ENCODE measurements at places on chromosomes 3 and 15.

DNA sequence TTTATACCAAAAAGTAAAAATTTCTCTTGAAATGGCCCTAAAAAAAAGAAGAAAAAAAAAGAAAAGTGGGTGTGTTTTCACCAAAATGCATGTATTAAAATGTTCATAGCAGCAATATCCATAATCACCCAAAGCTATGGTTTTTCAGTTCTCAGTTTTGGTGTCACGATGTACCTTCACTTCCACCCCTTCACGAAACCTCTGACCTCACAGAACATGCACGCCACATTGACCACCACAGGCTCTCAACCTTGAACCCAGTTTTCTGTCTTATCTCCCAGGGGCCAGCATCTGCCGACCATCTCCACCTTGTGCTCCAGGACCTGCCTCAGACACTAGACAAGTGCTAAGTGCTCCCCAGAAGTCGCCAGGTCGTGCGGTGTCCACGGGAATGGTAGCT is 30.4 kb downstream of the COLQ start:
- no peak for DNase-seq

- DNase-seq = peak; percentile 84
These were observed 102.7 kb upstream of the CHD2 start for GRCh38 chr15:92797168-92798052.

GRCh38 chr15:22874256-22874655 is 35.8 kb downstream of the NIPA2 start:
- no peak for DNase-seq

- DNase-seq = peak; percentile 46
These were observed 24.0 kb downstream of the LTF start for GRCh38 chr3:46440531-46441294.

DNA sequence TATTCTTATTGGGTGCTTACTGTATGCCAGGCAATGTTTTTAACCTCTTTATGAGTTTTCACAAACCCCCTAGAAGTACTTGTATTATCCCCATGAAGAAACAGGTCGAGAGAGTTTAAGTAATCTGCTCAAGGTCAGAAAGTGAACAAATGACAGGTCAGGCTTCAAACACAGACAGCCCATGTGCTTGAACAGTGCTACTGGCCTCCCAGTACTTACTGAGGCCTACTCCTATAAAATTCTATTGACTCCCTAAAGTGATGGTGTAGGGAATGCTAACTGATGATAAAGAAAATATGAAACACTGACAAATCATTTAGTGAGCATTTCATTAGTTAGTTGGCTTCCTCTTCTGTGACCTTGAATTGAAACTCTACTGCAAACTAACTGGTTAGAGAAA is 4.2 kb upstream of the CNBP start:
- DNase-seq = no peak

DNA sequence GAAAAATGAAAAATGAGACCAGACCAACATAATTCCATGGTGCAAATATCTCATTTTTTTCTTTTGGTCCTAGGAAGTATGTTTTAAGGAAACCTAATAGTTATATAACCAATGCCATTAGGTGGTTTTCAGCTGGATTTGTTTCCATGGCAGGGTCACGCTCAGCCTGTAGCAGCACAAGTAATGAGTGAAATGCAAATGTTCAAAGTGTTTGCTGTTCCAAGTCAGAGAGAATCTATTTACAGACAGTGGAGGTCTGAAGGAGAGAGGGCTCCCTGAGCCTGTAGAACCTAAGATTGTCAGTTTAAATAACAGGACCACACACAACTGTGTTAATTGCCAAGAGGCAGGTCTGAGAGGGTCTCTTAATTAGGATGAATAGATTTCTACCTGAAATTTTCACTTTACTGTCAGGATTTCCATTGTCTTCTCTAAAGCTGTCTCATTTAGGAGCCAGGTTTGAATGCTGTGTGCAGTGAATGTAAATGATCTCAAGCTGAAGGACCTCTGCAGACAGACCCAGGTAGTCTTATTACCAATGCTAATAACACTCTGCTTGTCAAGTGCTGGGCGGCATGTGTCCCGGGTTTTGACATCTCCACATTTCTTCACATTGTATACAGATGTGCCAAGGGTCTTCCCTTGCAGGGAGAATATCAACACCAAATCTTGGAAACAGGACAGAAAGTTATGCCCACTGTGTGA is 317.3 kb upstream of the NECTIN3 start:
- no peak for DNase-seq

- no peak for DNase-seq
These were observed 35.0 kb downstream of the ATP2B2 start for GRCh38 chr3:10470120-10471053.

GRCh38 chr3:194277104-194277785 is 73.9 kb downstream of the CPN2 start:
- no peak for DNase-seq

DNA sequence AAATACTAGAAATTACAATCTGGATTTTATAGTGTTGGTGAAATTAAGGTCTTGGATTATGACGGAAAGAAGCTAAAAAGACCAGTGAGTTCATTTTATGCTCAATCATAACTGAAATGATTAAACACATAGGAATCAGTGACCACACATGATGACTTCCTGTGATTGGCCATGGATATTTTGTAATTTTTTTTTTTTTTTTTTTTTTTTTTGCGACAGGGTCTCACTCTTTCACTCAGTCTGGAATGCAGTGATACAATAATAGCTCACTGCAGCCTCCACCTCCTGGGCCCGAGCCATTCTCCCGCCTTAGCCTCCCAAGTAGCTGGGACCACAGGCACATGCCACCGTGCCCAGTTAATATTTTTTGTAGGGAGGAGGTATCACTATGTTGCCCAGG is 47.4 kb downstream of the PAQR5 start:
- DNase-seq = no peak

GRCh38 chr3:106317141-106318055 is 448.6 kb upstream of the CBLB start:
- DNase-seq = no peak

GRCh38 chr3:71672340-71672739 is 52.9 kb downstream of the EIF4E3 start:
- DNase-seq = no peak

DNA sequence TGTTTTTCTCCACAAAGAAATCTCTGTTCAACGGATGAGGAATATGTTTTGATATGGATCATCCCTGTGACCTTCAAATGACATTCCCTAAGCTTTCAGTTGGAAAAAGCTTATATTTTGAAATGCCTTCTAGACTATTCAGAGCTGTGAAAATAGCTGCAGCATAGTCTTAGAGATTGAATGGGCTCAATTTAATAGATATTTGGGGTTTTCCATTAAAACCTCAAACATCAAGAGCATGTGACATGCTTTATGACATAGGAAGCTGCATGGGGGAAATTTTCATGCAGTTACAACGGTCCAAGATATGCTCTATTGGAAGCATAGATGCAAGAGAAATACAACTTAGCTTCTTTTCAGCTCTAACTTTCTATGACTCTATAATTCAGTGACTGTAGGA is 102.8 kb downstream of the LSAMP start:
- no peak for DNase-seq

GRCh38 chr3:139718415-139718814 is 40.6 kb upstream of the NMNAT3 start:
- no peak for DNase-seq

- no peak for DNase-seq
These were observed 309.4 kb downstream of the PLCL2 start for GRCh38 chr3:17194116-17194515.

DNA sequence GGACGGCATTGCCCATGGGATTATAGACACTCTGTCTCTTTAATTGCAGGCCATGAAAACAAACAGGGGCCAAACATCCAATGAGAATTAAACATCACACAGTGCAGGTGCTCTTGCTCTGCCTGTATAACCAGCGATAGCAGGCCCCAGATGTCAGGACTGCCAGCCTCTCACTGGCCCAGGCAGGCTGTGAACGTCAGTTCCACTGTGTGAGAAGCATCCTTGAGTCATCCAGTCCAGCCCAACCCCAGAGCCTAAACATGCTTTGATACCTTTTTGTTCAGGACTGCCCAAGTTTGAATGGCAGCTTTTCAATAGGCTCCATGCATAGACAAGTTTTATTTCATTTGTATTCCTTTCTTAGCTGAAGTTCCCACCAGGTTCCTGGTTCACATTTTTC is 189.8 kb downstream of the SLCO3A1 start:
- DNase-seq = no peak

GRCh38 chr3:32374788-32375595 is 16.7 kb upstream of the CMTM7 start:
- peak; percentile 85 for DNase-seq

DNA sequence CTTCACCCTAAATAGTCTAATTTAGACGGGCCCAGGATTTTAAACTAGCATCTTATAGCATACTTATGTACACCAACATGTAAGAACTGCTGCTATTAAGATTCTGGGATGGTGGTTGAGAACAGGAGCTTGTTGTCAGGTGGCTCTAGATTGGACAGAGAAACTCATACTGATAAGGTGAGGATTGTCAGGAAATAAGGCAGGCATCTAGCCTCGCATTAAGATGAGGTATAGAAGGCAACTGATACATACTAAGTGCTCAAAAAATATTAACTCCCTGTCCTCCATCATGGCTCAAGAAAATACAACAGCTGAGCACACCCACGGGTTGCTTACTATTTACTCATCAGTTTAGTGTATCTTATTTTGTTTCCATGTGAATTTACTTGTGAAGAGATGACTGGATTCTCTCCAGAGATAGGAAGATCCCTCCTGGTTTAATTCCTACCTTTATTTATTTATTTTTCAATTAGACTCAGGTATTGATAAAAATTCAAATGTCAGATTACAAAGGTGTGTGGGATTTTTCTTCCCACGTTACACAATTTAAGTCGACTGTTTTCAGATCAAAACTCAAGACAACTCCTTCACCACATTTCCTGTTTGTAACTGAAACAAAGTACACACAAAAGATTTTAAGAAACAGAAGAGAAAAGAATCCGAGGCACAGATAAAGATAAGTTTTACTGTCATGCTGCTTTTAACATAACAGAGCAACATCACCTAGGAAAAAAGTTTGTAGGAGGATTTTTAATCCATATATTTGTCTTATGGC is at the start of gene TRAT1:
TRAT1 (plus strand) TSS at position 664 of the 775 bp plus-strand sequence. CDS start 142 bp downstream, outside the sequence.
- DNase-seq = no peak

GRCh38 chr15:35320158-35320780 is 225.7 kb downstream of the DPH6 start:
- DNase-seq = no peak

- peak; percentile 39 for DNase-seq
These were observed 284.4 kb downstream of the FOXP1 start for GRCh38 chr3:71299160-71299559.
